ENCODE measurements at places on chromosomes 3 and 15.
A peak's percentile ranks its signal among the peaks of the same experiment; 100 is the strongest.

- peak; percentile 94 for DNase-seq
Observed at GRCh38 chr3:134483195-134483900, 2.4 kb downstream of the ANAPC13 start.

DNA sequence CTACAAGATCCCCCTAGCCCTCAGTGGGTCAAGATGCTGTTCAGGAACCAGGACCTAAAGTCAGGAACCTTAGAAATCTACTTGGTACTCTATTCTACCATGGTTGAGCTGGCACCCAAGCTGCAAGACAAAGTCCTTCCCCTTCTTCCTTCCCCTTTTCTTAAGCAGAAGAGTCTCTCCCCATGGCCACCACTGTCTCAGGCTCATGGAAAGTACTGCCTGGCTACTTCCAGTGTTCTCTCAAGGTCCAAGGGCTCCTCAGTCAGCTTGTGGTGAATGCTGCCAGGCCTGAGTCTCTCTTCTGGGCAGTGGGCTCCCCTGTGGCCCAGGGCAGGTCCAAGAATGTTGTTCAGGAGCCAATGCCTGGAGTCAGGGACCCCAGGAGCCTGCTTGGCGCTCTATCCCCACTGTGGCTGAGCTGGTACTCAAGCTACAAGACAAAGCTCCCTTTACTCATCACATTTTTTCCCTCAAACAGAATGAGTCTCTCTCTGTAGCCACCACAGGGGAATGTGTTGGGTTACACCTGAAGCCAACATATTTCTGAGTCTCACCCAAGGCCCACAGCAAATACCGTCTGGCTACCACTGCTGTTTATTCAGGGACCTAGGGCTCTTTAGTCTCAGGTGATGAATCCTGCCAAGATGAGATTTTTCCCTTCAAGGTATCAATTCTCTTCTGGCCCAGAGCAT lies 18.1 kb upstream of the SLC27A2 start:
- DNase-seq: peak; percentile 12

- DNase-seq: peak; percentile 73
Observed at GRCh38 chr15:88238618-88239430, 17.7 kb downstream of the NTRK3 start.

GRCh38 chr15:71790081-71790480 lies 20.3 kb upstream of the NR2E3 start:
- peak; percentile 43 for DNase-seq

DNA sequence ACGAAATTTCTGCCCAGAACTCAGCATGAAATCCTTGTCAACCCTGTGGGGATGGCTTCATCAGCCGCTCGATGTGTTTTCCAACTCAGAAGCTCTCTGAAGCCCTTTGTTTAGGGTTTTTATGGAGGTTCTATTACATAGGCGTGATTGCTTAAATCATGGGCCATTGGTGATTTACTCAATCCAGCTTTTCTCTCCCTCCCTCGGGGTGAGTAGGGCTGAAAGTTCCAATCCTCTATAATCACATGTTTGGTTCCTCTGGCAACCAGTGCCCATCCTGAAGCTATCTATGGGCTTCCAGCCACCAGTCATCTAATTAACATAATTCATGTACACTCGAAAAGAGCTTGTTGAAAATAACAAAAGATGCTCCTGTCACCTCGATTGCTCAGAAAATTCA lies 51.6 kb downstream of the GATM start:
- no peak for DNase-seq

DNA sequence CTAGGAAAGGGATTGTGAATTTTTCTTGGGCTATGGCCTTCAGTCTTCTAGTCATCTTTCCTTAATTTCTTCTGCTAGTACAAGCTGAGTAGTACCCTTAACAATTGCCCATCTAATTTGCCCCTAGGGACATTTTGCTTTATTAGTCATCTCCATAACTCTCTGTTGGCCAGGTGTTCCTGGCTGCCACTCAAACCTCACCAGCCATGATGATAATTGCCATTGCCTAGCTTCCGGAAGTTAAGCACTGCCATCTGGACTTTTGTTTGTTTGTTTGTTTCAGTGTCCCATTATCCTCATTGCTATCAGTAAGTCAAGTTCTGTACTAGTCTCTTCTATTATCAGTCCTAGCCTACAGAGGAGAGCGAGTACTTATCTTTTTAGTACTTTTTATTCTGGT lies 36.6 kb upstream of the UBL7 start:
- no peak for DNase-seq

- no peak for DNase-seq
Observed at GRCh38 chr3:139456386-139456785, 19.9 kb downstream of the RBP2 start.

DNA sequence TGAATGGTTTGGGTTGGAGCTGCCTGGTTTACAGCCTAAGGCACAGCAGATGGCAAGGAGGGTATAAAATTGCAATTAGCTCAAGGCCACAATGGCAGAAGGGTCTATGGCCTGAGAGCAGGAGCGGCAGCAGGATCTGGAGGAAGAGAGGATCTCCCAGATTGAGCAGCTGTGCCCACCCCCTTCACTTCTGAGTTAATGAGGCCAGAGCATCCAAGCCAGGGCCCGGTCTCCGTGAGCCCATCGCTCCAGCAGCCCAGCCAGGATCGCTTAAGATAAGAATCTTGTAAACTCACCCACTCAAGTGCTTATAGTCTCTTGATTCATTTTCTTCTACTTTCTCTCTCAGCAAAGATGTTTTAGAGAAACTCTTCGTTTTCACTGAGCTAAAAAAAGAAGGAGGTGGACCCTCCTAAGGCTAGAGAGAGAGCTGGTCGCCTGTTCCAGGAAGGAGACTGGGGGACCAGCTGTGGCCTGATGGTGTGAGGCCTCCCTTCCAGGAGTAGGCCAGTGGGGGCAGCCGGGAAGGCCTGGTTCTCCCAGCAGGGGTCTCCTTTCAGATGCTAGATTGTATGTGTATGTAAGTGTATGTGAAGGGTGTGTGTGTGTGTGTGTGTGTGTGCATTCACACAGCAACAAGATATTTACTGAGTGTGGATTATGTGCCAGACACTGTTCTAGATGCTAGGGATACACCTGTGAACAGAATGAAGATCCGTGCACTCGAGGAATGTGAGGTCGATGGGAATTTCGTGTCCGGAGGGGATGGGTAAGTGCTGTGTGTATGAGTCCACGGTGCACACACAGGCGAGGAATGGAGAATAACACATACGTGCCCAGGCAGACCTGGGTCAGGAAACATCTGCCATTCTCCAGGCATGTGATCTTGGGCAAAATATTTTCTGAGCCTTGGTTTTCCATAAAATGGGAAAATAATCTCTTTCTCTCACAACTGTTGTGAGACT lies 18.6 kb downstream of the MAGEF1 start:
- DNase-seq: no peak

DNA sequence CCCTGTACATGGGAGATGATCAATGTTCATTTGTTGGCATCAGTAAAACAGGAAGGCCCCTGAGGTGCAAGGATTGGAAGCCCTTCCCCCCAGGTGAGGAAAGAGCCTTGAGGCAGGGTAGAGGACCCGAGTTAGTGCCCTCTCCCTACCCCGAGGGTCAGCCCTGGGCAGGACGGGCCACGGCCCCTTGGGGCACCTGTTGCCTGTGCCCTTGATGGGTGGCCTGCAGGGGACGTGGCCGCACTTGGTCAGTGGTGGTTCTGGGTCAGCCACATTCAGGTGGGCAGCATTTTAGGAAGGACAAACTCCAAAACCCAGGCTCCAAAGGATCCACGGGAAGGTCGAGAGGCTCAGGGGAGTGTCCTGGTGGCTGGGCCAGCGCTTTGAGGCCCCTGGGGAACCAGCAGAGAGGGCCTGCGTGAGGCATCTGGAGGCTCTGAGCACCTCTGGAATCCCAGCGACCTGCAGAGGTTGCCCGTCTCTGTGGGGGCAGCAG lies 15.8 kb upstream of the RPUSD3 start:
- no peak for DNase-seq

GRCh38 chr15:95105229-95105628 lies 873.9 kb downstream of the MCTP2 start:
- DNase-seq: peak; percentile 60

- DNase-seq: no peak
Observed at GRCh38 chr3:21790466-21790865, 39.5 kb upstream of the ZNF385D start.

GRCh38 chr15:38042211-38042610 lies 107.8 kb downstream of the TMCO5A start:
- no peak for DNase-seq

GRCh38 chr3:46998121-46998851 lies 18.8 kb downstream of the NBEAL2 start:
- DNase-seq: peak; percentile 53

- no peak for DNase-seq
Observed at GRCh38 chr3:66490984-66491383, 9.8 kb downstream of the LRIG1 start.

- peak; percentile 73 for DNase-seq
Observed at GRCh38 chr15:101372149-101372577, 77.1 kb upstream of the SNRPA1 start.

- DNase-seq: peak; percentile 17
Observed at GRCh38 chr15:101570241-101570640, 80.7 kb upstream of the PCSK6 start.
